ENCODE measurements at places on chromosomes 7 and 10.

GRCh38 chr7:124155432-124156022 is 122.7 kb upstream of the TMEM229A start:
- DNase-seq = peak; percentile 31

GRCh38 chr10:122931088-122931906 is 20.9 kb downstream of the FAM24A start:
- DNase-seq = peak; percentile 49

DNA sequence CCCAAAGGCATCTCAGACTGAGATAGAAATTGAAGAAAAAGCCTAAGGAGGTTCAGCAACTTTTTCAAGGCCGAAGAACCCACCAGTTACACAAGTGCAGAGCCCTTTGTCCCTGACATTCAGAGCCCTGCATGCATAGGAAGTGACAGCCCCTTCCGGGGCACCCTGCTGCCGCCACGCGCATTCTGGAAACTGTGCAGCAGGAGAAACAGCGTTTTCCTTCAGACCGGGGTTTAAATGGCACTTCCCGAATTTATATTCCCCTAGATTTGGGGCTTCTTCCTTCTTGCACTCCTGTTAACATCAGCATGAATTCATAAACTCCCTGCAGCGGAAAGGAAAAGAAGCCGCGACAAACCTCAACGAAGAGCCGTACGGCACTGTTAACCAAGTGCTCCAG is 190.5 kb upstream of the C7orf33 start:
- no peak for DNase-seq

DNA sequence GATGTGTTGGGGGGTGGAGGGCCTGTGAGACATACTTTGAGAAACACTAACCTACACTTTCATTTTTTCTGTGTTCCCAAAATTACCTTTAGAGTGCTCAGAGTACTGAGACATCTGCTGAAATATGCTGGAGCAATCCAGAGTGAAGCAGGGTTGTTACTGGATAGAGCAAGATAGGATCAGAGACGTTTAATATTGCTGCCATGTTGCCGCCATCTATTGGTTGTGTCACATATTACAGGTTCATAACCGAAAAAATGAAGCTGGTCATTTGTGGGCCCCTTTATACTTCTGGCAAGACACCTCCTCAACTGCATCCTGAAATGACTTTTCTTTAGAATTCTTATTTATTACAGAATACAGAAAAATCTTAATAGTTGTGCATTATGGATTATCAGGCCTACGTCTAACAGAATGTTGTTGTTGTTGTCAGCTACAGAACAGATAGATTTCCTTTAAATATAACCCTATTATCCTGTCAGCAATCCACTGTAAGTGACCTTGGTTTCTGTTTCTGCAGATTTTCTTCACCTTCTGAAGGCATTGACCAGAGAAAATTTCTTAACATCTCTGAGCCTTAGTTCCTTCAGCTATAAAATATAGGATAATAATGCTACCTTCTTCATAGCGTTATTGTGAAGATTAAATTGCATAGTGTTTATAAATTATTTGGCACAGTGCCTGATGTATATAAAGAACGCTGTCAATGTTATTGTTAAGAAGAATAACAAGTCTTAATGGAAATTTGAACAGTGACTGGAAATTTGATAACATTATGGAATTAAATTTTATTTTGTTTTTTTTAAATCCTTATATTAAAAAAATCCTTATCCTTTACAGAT is 16.2 kb upstream of the DLD start:
- DNase-seq = peak; percentile 76

GRCh38 chr7:151553356-151553755 is 33.7 kb upstream of the RHEB start:
- DNase-seq = no peak

- DNase-seq = peak; percentile 65
These were observed 965 bp downstream of the ZCCHC24 start for GRCh38 chr10:79444199-79445119.

GRCh38 chr10:67971311-67971710 is 86.9 kb downstream of the SIRT1 start:
- no peak for DNase-seq

DNA sequence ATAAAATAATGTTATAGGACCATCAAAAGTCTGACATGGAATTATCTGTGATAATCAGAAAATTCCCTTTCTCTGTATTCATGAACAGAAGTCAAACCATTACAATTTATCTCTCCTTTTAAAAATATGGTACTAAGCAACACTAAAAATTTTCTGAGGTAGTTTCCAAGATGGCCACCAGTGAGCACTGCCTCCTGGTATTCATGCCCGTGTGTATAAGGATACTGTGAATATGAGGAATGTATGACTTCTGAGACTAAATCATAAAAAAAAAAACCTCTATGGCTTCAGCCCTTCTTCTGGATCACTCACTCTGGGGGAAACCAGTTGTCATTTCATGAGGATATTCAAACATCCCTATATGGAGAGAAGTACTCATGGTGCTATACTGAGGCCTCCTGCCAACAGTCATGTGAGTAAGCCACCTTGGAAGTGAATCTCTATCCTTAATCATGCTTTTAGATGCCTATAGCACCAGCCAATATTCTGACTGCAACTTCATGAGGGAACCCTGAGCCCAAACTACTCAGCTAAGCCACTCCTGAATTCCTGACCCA is 41.1 kb downstream of the SIRT1 start:
- peak; percentile 41 for DNase-seq

DNA sequence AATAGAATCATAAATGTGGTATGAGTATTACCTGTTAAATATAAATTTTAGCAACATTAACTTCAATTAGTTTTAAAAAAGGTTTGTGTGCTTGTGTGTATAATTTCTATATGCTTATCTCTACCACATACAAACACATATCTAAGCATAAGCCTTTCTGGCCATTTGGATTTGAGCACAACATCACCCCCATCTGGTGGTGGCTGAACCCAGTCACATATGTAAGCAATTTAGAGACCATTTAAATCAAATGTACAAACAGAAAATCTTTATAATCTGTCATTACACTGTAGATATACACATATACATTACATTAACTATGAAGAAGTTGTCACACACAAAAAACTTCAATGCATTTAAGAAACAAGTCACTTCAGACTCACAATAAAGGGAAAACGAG is 31.7 kb downstream of the GPR22 start:
- DNase-seq = peak; percentile 61

DNA sequence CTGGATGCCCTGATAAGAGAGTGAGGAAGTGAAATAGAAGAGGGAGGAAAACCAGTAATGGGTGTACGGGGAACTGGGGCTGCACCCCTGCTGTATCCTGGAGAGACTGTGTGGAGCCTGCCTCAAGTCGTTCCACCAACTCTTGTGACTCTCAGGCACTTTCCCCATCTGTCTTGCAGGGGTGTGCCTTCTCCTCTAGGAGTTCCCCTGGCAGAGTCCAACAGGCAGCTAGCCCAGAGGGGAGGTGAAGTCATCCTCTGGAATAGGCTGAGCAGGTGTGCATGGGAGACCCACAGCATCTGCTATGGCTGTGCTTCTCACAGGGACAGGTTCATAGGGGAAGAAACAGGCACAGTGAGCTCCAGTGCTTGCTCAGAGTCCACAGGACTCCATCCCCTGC is 46.8 kb downstream of the WIPF3 start:
- DNase-seq = no peak

DNA sequence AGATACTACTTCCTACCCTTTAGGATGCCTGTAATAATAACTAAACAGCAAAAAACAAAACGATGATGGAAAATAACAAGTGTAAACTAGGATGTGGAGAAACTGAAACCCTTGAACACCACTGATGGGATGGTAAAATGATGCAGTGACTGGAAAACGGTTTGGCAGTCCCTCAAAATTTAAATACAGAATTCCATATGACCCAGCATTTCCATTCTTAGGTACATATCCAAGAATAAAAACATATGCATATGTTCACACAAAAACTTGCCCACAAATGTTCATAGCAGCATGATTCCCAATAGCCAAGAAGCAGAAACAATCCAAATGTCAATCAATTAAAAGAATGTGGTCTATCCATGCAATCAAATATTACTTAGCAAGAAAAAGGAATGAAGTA is 25.8 kb downstream of the SMURF1 start:
- DNase-seq = no peak

- DNase-seq = peak; percentile 63
These were observed 500 bp downstream of the CUL1 start for GRCh38 chr7:148699024-148699781.

GRCh38 chr7:116211006-116211912 is 920 bp downstream of the TES start:
- peak; percentile 91 for DNase-seq

GRCh38 chr7:102273749-102274712 is 12.6 kb upstream of the SH2B2 start:
- peak; percentile 91 for DNase-seq

- no peak for DNase-seq
These were observed 63.1 kb upstream of the ICA1 start for GRCh38 chr7:8325067-8325466.

DNA sequence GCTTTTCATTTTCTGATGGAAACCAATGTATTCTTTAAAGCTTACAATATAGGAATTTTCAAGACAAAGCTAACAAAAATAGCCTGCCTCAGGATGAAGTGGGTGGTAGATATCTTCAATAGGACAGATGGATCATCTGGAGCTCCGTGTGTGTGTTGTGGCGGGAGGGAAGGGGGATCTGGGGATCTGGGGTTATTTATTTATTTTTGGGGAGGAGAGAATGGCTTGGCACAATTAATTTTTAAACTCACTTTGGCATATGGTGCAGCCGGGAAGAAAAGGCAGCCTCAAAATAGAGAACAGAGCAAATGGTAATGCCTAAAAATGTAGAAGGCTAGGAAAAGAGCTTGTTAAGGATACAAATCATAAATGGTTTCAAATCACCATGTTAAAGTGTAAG is 11.6 kb upstream of the ABLIM1 start:
- no peak for DNase-seq

DNA sequence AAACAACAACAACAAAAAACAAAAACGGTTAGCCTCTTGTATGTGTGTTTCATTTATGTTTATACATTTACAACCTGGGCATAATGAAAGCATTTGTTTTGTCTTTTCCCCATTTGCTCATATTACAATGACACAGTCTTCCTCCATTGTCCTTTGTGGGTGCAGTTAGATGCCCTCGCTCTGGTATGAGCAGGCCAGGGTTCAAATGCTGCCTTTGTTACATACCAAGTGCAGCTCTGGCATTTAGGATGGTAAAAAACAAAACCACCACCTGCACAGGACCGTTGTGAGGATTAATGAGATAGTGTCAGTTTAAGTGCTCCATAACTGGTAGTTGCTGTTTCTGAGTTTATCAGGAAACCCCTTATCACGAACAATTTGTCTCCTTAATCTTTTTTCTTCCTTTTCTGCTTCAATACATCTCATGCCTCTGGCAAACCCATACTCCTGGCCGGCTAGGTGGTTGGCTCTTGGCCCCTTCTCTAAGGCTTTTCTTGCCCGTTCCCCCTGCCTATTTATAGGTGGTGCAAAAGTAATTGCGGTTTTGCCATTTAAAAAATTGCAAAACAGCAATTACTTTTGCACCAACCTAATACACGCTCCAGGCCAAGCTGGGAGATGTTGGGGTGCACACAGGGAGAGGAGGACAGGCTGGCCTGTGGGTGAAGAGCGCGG is 18.6 kb upstream of the TMEM225B start:
- DNase-seq = no peak

- no peak for DNase-seq
These were observed 8.5 kb downstream of the ZNF138 start for GRCh38 chr7:64802699-64803098.

All from iris pigment epithelial cell (primary cell).